ENCODE measurements at places on chromosomes 11 and 22.

GRCh38 chr22:28442711-28443525 is 236.7 kb downstream of the TTC28 start:
- DNase-seq, result no peak

DNA sequence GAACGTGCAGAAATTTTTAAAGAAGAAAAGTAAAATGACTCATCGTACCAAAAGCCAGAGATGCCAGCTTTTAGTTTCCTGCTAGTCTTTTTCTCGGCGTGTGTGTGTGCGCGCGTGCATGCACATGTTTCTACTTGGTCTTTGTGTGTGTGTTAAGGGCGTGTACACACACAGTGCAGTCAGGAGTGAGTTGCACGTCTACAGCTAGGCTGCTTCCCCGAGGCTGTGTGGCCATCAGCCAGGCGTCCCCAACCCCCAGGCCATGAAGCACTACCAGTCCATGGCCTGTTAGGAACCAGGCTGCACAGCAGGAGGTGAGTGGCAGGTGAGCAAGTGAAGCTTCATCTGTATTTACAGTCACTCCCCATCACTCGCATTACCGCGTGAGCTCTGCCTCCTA is 36.4 kb downstream of the KCNQ1 start:
- no peak for DNase-seq

GRCh38 chr11:118649941-118650340 is 29.5 kb downstream of the TREH start:
- DNase-seq, result no peak

DNA sequence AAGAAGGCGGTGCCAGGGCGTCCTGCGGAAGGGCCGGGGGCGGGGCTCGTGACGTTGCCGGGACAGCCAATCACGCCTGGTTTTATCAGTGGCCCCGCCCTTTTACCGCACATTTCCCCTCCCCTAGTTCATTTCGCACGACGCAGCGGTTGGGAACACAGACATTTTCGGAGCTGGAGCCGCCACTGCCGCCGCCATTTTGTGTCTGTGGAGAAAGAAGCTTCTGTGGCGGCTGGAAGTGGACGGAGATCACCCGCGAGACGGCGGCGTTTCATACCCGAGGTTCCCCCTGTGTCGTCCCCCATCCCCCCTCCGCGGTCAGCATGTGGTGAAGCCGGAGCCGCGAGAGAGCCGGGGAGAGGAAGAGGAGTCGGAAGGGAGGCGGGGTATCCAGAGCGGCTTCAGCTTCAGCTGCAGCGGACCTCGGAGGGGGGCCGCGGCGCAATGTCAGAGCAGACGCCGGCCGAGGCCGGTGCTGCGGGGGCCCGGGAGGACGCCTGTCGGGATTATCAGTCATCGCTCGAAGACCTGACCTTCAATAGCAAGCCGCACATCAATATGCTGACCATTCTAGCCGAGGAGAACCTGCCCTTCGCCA is at the start of gene PCF11:
TSS of gene PCF11 (plus strand) at position 136 of the 598 bp plus-strand sequence. CDS start at position 445, 309 bp downstream.
- DNase-seq, result no peak

GRCh38 chr11:46452918-46453517 is 61.4 kb upstream of the CHRM4 start:
- no peak for DNase-seq

DNA sequence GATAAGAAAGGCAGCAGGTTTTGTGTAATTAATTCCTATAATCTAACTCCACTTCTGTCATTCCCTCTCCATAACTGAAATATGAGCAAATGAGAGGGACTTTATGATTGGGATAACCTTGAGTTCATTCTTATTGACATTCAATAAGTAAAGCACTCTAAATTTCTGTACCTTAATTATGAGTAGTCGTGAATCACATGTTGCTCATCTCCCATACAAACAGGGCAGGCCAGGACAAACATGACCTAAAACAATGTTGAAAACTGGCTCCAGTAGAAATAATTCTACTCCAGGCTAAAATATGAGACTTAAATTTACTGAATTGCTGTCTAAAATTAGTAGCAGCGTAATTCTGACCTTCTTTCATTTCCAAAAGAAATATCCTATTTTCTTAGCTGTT is 505.4 kb downstream of the NELL1 start:
- DNase-seq, result no peak

GRCh38 chr22:29301716-29302401 is 4.6 kb upstream of the GAS2L1 start:
- DNase-seq, result no peak

- no peak for DNase-seq
Measured at GRCh38 chr22:42190274-42190673, 59.7 kb upstream of the CYP2D6 start.

DNA sequence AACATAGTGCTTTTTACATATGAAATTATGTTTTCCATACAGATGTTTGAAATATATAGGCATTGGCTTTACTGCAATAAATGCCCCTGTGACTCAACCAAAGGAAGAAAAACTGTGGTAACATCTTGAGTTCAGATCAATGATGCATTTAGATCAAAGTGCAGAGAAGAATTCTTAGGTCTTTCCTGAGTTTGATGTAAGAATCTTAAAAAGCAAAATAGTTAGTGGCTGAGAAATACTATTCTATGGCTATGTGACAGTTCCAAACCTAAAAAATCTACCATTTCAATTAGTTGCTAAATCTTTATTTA is 93.7 kb downstream of the SOX6 start:
- DNase-seq, result no peak

GRCh38 chr22:17579535-17579981 is 16.3 kb downstream of the SLC25A18 start:
- DNase-seq, result no peak

All from central memory CD4-positive, alpha-beta T cell (primary cell).